PC-9 (cell line): ENCODE measurements at places on chromosomes 7 and 10.

- no peak for DNase-seq
Observed at GRCh38 chr7:141866974-141867373, 25.7 kb upstream of the PRSS37 start.

DNA sequence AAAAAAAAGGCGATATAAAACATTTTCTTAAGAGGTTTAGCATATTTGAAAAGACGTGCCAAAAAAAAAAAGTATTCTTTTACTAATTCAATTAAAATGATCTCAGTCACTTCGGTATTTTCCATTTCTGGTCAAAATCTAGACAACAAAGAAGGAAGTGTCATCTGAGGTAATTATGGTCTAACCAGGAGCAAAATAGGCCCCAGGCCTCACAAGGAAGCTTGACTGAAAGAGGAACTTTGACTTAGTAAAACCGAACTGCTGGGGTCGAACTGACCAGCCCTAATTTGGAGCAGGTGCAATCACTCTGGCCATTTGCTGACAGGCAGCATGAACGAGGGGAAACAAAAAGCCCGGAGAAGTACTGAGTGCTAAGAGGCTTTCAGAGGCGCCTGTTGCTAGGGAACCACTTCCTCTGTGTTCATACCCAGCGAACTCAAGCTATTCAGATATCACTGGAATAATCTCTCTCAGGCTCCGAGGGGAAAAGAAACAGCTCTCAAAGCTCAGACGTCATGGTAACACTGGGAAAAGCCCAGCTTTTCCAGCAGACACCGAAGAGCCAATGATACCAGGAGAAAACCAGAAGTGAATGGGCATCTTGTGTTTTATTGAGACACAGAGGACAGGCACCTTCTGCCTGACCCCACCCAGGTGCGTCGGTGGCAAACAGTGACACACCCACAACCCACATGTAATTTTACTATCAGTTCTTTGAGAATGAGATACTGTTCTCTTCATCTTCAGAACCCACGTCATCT, 126.5 kb downstream of the FAM107B start:
- DNase-seq: no peak

DNA sequence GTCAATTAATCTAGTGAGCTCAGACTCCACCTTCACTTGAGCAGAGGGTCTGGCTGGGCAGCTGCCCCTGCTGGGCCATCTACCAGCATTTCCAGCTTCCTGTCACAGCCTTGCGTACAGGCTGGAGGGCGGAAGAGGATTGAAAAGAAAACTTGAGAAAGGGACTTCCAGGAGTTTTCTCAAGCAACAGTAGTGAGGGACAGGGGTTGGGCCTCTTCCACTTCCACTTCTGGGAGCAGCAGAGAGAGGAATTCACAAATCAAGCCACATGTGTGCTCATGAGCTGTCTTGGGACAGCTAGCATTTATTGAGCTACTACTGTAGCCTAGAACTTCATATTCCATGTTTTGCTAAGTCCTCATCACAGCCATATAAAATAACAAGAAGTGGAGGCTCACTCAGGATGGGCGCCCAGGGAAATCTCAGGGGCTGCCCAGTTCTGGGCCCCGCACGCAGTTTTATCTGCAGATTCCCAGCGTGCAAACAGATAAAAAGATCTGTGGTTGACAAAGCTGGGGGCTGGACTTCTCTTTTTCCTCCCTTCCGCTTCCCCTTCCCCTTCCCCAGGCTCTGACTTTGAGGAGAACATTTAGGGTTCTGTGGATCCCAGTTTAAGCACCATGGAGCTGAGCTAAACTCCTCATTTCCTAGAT, 135.8 kb downstream of the RGS10 start:
- DNase-seq: no peak

DNA sequence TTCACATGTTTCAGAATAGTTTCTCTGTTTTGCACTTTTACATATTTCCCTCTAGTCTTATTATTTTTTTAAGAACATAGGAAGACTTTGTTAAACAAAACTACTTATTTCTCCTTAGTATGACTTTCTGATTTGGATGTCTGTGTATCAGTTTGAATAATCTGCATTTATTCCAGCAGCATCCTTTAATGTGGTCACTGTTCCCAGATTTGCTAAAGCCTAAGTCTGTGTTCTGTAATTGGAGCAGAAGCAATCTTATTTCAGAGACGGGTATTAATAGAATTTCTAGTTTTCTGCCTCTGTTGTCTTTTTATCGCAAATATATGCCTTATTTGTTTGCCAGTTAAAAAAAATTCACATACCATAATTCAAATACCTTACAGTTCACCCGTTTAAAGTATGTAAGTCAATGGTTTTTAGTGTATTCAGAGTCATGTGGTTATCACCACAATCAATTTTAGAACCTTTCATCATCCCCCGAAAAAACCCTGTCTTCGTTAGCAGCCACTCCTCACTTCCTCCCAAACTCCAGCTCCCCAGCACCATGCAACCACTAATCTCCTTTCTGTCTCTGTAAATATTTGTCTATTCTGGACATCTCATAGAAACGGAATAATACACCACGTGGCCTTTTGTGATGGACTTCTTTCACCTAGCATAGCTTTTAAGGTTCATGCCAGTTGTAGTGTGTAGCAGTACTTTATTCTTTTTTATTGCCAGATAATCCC, 58.7 kb downstream of the INPP5F start:
- no peak for DNase-seq

DNA sequence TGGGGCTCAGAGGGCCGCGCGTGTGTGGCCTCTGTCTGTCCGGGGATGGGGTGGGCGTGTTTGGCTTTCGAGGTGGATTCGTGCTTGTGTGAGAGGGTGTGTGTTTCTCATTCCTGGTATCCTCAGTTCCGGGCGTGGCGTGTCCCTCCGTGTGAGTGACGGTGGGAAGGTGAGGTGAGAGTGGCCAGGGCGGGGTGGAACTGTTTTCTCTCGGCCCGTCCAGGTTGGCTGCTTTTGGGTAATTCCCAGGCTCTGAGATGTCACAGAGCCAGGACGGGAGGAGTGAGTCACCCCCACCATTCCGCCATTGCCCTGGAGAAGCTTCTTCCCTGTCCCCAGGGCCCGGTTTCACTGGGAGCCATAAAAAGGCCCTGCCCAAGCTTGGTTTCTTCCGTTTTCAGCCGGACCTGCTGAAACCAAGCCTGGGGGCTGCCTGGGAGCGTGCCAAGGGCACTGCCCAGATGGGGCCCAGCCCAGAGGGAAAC, 21.3 kb upstream of the CLDN4 start:
- DNase-seq: peak; percentile 87

DNA sequence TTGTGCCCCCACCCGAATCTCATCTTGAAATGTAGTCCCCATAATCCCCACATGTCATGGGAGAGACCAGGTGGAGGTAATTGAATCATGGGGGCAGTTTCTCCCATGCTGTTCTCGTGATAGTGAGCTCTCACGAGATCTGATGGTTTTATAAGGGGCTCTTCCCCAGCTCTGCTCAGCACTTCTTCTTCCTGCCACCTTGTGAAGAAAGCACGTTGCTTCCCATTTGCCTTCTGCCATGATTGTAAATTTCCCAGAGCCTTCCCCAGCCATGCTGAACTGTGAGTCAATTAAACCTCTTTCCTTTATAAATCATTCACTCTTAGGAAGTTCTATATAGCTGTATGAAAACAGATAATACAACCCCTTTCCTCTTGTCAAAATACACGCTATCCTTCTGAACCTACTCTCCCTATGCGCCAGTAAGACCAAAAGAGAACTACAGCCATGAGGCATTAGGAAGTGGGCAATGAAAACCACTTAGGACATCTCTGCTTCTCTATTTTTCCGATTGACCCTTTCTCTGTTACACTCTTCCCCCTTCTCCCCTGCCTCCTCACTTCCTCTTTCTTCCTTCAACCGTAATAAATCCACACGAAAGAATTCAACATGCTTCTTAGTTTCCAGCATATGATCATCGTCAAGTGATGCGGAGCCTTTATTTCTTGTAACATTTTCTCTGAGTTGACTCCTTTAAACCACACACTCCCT, 101.2 kb upstream of the WDR11 start:
- no peak for DNase-seq
